H7 (cell line): ENCODE measurements at places on chromosomes 7 and 10. TPM values are rescaled to one million over a fixed set of nuclear protein-coding genes. Genes with fewer than 3 reads are reported as not detected.

Gene HOGA1
- total RNA-seq, result 0.37 TPM in 1 of 2 replicates, not detected in the other

Gene HTRA1
- total RNA-seq, result 11.5 and 14.5 TPM in 2 replicates

Gene TPST1
- total RNA-seq, result 20.4 and 24.6 TPM in 2 replicates

Gene WEE2
- 0.76 TPM in 1 of 2 replicates, not detected in the other for total RNA-seq
